ENCODE measurements at places on chromosomes 12 and 14.

DNA sequence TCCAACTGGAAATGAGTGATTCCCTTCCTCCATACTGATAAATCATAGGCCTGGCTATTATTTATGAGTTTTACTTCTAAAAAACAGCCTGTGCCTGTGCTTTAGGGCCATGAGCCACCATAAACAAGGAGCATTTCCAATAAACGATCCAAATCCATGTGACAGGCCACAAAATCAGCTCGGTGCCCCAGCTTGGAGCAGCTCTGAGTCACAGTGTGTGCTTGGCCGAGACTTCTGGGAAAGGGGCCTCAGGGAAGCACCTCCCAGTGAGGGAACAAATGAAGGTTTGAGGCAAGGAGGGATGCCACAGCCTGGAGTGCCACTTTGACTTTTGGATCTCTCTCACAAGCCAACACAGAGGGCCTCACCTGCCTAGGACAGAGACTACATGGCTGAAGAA, 190.4 kb downstream of the NTF3 start:
- no peak for DNase-seq

GRCh38 chr12:54300225-54300731, 537 bp downstream of the NFE2 start:
- no peak for DNase-seq

GRCh38 chr12:76274420-76275083, 73.7 kb downstream of the BBS10 start:
- DNase-seq, result no peak

DNA sequence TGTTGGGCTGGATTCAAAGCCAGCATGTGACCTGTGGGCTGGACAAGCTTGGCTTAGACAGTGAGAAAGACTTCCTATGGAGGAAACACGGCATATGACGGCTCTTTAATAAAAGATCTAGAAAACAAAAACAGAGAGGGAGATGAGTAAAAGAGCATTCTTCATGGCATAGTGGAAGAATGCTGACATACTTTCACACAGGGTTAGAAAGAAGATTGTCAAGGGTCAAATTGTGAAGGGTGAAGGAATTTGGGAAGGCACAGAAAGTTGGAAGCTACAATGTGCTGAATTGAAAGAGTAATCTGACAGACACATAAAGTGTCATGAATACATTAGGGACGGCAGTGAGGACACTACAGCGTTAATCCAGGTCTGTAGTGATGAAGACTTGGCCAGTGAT, 63.4 kb downstream of the GALNT4 start:
- DNase-seq, result no peak

DNA sequence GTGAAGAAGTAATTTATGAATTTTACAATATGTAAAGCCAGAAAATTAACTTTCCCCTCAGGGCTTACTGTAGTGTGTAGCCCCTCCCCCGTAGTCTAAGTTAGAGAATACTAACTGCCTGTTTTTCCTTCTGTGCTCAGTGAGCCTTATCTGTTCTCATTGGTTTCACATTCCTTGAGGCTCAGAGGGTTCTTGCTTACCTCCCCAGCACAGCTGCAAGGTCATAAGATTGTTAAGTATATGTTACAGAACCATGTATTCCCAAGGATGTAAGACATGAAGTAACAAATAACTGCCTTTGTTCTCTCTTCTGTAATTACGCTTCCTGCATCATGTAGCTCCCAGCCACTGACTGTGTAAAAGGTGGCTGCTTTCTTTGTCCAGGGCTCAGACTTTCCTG, 1351.1 kb downstream of the TMEM121 start:
- no peak for DNase-seq

DNA sequence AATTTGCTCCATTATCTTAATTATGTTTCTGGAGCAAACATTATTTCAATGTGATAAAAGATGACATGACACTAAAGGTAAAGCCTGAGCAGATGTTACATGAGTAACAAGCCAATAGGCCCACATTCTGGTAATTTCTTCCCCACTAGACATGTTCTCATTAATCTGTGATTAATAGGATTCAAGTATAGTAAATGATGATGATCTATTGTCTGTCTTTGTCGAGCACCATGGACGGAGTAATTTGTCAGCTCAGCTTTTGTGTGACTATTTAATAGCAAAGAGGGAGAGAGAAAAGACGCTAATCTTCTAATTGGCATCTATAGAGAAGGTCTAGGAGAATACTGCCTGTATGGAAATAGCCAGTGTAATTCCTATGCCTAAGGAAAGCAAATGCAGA, 62.2 kb upstream of the INSM2 start:
- DNase-seq, result no peak

DNA sequence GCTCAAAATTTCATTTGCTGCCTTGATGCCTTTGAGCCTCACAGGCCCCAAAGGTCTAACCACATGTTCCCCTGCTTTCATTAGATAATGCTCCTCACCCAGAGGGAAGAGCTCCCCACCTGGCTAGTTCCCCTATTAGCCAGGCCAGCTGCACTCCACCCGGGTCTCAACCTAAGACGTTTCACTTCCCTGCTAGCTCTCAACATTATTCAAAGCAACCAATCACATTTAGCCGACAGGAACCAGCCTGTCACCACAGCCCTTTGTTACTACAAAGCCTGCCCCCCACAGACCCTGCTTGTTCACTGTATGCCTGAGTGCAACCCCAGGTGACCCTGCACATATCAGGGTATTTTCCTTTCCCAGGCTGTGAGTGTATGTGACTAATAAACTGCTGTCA, 78.6 kb downstream of the SLC15A5 start:
- DNase-seq, result no peak

DNA sequence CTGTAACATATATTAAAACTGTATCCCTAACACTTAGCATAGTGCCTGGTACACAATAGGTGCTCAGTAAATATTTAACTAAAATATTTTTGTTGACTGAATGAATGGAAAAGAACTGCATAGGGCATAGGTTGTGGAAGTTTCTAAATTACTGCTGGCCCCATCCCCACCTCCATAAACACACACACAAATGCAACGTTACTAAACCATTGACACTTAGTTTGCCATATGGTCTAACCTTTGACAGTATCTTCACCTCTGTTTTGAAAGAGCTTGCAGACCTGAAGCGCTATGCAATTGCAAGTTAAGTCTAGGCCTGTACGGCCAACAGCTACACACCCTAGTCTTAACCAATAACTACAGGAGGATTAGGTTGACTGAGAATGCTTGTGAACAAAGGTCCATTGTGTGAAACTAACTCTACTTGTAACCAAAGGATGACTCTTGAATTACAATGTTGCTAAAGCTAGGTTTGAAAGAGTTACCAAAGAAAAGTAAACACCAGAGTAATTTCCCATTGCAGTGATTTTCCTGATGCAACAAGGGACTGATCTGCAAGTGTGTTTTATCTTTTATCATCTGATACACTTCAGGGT, 924 bp upstream of the MANSC1 start:
- no peak for DNase-seq

DNA sequence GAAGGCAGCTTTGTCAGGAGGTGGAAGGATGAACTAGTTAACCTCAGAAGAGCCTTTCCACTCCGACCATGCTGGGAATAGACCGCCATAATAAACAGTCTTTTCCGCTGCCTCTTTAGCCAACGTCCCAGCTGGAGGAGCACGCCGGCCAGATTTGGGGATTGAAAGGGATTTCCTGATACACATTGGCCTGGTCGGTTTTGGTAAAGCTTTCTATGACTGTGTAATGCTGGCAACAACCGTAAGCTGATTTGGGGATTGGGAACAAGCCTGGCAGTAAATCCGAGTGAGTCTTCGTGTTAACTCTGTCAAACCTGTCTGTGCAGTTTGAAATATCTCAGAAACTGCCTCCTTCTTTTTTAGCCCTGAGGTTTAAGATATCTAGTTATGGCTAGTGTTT, 87.0 kb downstream of the DAD1 start:
- no peak for DNase-seq

DNA sequence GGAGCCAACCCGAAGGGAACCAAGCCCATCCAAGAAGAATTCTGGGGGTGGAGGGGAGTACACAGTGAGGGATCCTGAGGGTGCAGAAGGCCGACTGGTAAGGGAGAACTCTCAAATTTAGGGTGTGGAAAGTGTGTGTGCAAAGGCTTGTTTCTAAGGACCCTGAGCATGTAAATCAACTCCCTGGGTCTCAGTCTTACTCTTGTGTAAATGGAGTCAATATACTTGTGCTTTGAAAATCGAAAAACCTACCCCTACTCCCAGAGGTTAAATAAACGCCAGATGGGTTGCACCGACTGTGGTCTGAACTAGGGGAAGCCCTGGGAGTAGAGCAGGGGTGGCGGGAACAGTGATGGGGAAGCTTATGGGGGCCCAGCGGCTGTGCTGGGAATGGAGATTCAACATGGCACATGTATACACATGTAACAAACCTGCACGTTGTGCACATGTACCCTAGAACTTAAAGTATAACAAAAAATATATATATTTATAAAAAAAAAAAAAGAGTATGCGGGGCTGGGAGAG, 6.0 kb downstream of the B4GALNT1 start:
- no peak for DNase-seq

DNA sequence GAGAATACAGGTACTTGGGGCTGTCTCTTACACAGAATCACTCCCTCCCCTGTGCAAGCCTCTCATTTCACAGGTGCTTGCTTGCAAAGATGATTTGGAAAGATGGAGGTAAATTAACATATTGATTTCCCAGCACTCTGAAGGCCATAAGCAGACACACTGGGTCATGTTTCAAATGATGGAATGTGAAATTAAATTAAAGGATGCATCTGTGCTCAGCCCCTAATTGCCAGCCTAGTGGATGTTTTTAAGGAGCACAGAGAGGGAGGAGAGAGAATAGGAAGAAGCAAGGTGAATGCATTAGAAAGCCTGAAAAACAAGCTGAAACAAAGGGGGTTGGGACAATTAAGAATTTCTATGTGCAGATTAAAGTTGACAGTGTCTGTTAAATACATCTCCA, 96.1 kb upstream of the GRIP1 start:
- DNase-seq, result no peak

- DNase-seq, result no peak
These were observed 467.0 kb downstream of the MDGA2 start for GRCh38 chr14:47208434-47208833.

All from CD4-positive, alpha-beta T cell treated with Interleukin-1 beta for 1 hour (primary cell).